Right cardiac atrium (tissue), 5 donors: ENCODE measurements at places on chromosomes 16 and 17. TPM values are rescaled to one million over a fixed set of nuclear protein-coding genes. Genes with fewer than 3 reads are reported as not detected.
A peak's percentile ranks its signal among the peaks of the same experiment; 100 is the strongest.

DNA sequence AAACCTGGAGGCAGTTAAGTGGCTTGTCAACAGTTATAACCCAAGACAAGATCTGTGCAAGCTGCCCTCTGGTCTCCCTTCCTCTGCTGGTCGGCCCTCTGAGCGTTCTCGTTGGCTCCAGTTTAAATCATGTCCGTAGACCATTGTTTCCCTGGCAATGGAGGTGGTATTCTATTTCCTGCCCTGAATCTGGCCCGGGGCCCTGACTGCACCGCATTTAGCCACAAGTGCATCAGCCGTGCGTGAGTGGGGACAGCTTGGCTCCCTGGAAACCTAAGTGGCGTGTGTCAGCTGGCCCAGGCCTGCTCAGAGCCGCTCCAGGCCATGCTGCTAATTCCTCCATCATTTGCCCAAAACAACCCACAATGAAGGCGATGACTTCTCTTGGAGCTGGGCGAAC is 15.0 kb upstream of the MYLK3 start:
- peak; percentile 67 for DNase-seq

- no peak for DNase-seq
Measured at GRCh38 chr17:68294617-68295016, 3.3 kb downstream of the ARSG start.

- no peak for DNase-seq
Measured at GRCh38 chr16:80733407-80733806, 71.0 kb downstream of the CDYL2 start.

DNA sequence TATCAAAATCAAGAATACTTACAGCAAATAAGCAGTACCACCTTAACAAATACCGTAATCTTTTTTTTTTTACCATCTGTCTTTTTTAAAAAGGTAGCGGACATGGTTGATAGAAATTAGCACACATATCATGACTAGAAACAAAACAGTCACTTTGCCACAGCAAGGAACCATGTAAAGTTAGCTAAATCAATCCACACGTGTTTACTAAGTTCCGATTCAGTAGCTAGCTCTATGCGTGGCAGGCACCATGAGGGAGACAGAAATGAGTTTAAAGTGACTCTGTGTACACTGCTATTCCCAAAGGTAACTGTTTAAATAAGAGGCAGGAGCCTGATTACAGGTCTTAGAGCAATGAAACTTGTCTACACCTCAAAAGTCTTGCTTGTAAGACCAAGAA is 108.6 kb downstream of the XYLT1 start:
- DNase-seq = no peak

- no peak for DNase-seq
Measured at GRCh38 chr17:36111068-36111490, 7.5 kb downstream of the CCL4 start.

PER1 gene
- total RNA-seq = 136 TPM

DNA sequence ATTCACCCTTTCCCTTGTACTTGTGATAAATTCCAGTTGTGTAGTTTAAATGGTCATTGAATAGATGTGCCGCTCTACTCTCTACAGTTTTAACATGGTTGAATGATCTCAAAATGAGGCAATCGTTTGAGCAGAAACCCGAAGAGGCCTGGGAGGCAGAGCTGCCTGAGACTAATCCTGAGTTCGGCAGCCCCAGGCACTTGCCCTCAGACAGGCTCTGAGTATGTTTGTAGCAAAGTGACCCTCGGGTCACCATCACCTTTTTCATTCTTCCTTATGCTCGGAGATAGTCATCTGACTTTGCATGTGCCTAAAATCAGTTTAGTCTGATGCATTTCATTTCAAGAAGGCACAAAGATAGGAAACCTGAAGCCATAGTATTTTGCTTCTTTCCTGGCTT is 184.0 kb upstream of the RBFOX1 start:
- DNase-seq = no peak

DNA sequence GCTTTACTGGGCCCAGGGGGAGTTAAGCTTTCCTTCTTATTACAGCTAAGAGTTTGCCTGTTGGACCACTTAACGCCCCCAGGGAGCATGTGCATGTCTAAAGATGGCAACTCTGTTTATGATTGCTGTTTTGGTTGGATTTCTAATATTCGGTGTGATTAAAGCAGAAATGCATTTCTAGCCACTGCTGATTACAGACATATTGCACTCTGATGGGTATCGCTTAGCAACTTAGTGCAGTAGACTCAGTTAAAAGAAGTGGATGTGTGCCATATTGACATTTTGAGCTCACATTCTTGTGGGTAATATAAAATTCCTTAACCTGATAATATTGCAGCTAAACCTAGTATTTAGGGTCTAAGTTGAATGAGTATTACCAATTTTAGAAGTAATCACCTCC is 4.2 kb downstream of the NF1 start:
- DNase-seq = no peak

DNA sequence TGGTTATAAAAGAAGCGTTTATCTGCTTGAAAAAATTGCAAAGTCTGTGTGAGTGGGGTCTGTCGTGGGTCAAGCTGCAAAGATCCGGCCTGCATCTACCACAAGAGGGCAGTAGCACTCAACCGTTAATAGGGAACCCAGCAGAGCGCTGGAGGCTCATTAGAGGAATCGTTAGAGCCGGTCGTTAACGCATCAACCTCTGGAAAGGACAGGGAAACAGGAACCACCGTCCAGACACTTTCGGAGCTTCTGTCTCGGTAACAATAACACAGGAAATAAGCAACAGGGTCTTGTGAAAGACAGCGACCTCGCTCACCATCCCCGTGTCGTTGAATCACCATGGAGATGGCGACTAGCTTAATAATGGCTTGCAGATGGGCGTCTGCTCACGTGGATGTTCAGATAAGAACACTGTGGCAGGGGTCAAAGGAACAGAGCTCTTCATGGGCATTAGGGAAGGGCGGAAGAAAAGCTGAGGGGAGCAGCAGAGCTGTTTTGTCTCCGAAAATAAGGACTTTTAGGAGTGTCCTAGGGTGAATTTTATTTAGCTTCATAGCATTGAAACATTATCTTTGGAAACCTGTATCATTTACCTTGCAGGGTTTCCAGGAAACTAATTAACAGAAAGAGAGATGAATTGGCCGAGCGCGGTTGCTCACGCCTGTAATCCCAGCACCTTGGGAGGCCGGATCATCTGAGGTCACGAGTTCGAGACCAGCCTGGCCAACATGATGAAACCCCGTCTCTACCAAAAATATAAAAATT is 11.9 kb upstream of the NSRP1 start:
- DNase-seq = peak; percentile 77

WNT3 gene
- 0.79 TPM for total RNA-seq

TBC1D28 gene
- total RNA-seq = not detected
